Effector memory CD4-positive, alpha-beta T cell (primary cell): ENCODE measurements at places on chromosomes 3 and 15.
A peak's percentile ranks its signal among the peaks of the same experiment; 100 is the strongest.

GRCh38 chr3:181066143-181067087 lies 76.9 kb upstream of the DNAJC19 start:
- no peak for DNase-seq

- DNase-seq: no peak
These were observed 326.4 kb downstream of the GBE1 start for GRCh38 chr3:81435050-81435449.

- no peak for DNase-seq
These were observed 2.2 kb upstream of the SLC12A8 start for GRCh38 chr3:125214738-125215137.

- DNase-seq: no peak
These were observed 62.7 kb upstream of the DNAJC19 start for GRCh38 chr3:181052256-181052655.

GRCh38 chr15:51775967-51776816 lies 24.8 kb downstream of the TMOD2 start:
- peak; percentile 25 for DNase-seq

GRCh38 chr3:51759203-51759602 lies 19.8 kb downstream of the IQCF6 start:
- DNase-seq: no peak

GRCh38 chr3:115512565-115513415 lies 110.5 kb upstream of the GAP43 start:
- no peak for DNase-seq

GRCh38 chr3:13693441-13693840 lies 144.5 kb downstream of the FBLN2 start:
- DNase-seq: no peak

DNA sequence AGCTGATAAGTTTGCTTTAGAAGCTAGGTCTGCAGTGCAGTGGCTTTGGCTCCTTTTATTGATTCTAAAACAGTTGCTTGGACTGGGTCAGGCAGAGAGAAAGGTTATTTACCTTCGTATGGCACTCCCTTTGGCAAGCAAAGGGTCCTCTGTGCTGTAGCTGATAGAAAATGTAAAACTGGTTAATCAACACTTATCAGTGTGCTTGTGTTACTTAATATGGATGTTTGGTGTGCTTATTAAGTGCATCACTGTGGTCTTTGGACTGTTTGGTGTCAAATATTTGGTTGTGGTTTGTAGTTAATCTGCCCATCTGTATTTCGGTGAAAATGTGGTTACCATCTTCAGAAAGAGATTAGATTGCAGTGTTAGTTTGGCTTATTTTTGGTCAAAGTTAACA lies 16.0 kb downstream of the UBE2E2 start:
- DNase-seq: no peak

- DNase-seq: no peak
These were observed 1006.7 kb downstream of the ROBO1 start for GRCh38 chr3:78761126-78761525.

DNA sequence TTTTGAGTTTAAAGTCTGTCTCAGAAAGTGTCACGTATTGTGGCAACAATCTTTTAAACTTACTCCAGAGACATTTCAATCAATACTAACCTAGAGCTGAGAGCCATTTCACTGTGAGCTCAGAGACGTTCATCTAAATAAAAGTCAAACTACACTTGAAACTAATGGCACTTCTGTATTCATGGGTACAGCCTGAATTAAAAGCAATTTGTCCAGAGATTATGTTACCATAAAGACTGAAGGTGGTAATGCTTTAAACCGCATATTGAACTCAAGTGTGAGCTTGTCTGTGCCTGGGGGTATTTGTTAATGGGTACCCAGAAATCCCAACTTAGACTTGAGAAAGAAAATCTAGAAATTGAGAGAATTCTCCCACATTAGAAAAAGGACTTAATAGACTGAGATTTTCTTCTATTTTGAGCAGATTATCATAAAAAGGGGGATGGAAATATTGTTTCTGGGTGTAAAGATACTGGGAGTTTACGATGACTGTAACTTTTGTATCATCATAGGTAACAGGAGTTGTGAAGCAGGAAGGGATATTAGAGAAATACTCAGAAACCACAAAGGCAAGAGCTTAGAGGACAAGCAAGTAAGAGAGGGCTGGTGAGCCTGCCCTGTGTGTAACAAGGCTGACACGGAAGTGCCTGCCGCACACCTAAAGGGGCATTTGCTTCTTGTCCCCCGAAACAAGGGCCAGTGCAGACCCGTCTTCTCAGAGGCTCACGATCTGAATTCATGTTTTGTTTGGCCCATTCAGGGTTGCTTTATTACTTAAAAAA lies 36.9 kb downstream of the LRIG1 start:
- no peak for DNase-seq

GRCh38 chr3:188775412-188775811 lies 396.4 kb upstream of the TPRG1 start:
- DNase-seq: no peak

DNA sequence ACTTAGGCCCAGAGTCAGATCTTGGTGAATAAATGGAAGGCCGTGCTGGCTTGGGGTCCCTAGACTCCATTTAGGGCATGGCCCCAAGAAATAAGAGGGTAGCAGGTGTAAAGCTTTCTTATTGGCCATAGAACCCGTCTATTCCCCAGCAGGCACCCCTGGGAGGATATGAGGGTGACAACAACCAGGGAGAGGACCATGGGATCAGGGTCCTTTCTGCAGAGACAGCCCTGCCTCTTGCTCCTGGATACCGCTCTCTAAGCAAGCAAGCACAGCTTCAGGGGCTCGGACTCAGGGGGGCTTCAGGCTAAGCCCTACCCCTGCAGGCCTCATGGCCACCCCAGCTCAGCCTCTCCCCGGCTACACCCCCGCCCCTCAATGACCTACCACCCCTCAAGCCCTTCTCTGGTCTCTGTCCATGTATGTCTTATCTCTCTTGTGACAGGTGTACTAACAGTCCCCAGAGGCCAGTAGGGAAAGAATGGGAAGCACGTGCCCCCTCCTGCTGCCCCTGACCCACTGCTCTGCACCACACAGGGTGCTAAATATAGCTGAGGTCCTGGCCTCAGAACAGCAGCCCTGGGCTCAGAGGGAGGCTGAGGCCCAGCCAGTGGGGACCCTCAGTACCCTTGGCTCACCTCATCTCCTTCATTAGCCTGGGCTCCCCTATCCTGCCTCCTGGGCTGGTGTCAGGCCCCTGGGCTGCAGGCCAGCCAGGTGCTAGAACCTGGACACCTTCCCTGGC lies 1.9 kb downstream of the XIRP1 start:
- DNase-seq: no peak

GRCh38 chr15:91694831-91695210 lies 158.7 kb upstream of the SLCO3A1 start:
- no peak for DNase-seq

DNA sequence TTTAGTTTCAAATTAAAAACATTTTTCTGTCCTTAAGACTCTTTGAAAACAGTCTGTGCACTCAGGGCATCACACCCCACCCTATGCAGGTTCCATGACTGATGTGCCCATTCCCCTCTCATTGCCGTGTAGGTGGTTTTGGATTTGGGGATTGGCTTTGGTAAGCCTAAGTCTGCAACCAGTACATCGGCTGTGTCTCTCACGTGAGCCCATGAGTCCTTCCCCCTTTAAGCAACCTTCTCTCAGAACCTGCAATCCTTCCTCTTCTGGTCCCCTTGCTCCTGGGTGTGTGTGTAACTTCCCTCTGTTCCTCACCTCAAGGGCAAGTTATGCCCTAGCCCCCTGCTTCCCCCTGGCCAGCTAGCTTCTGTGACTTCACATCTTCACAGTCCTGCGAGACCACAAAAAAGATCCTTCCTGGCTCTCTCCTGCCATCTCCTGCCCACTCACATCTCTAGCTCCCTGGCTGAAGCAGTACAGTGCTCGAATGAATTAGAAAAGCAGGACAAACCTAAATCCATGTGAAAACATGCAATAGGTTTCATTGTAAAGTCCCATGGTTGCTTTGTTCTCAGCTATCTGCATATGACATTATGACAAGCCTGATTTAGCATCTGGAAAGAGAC lies 126.7 kb downstream of the UACA start:
- no peak for DNase-seq

DNA sequence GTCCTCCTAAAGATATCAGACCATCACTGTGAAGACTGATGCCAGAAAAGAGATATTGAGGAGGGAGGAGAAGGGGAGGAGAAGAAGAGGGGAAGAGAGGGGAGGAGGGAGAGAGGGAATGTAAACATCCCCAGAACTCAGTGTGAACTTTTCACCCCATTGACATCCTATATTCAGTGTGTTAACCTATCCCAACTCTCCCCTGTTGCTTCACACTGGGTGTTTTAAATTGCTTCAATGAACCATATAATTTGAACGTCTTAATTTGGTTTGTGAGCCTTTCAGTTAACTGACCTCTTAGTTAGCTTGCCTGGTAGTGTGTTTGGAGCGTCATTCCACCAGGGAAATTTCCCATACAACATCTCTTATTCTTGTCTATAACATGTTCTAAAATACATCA lies 29.8 kb upstream of the PTPRG start:
- DNase-seq: no peak

- no peak for DNase-seq
These were observed 154.0 kb upstream of the PRICKLE2 start for GRCh38 chr3:64379221-64379620.

GRCh38 chr3:195188426-195188927 lies 82.5 kb downstream of the XXYLT1 start:
- no peak for DNase-seq

DNA sequence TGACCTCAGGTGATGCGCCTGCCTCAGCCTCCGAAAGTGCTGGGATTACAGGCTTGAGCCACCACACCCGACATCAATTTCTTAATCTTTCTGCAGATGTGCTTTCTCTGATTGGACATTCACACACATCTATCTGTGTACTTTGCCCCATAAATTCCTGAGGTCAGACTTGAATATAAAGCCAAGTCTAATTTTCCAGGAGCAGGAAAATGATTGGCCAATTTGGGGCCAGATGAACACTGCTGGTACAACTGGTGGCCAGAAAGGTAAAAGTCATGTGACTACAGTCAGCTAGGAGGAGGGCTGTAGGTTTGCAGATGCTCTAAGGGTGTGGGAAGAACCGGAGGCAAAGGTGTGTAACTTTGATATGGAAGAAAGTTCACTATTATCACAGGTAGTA lies 3.2 kb upstream of the RAD51 start:
- no peak for DNase-seq

DNA sequence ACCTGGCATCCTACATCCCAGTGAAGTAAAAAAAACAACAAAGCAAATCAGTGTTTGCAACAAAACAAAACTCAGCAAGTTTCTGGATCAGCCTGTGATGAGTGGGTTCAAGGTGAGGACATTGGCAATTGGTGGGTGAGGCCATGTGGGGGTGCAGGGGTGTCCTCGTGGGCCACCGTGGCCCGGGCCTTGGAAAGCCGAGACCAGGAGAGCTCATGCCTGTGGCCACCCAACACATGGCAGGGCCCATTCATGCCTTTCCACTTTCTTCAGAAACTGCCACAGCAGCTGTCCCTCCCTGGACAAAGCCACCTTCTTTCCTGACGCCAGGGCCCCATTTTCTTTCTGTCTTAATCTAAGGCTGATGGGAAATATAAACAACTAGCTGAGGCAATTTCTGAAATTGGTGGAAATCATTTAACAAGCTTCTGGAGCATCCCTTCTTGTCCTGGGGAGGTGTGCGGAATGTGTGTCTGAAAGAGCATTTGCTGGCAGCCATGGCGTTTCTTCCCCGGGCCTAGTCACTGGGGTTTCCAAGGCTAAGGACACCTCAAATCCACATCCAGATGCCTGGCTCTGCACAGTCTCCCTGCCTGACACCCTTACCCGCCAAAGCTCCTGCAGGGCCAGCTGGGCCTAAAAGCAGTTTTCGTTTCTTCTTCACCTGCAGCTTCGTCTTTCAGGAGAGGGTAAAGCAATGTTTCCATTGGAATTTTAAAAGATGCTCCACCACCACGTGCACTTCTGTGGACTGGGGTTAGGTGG lies 34.1 kb upstream of the SFMBT1 start:
- DNase-seq: no peak

DNA sequence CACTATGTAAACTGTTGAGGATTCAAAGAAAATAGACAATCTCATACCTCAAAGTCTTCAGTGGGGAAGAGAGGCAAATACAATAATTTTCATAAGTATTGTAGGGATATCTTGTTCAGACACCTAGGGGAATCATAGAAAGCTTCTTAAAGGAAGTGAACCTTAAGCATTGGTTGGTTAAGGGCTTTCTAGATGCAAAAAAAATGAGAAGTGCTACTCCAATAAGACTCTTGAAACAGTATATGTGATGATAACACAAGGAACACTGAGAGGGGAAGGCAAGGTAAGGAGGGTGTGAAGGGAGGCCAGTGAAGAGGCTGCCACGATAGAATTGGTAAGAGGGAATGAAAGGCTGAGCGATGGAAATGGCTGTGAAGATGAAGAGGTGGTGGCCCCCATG lies 104.1 kb downstream of the TPRG1 start:
- DNase-seq: no peak

- DNase-seq: no peak
These were observed 25.0 kb downstream of the MYLK start for GRCh38 chr3:123859177-123859576.

DNA sequence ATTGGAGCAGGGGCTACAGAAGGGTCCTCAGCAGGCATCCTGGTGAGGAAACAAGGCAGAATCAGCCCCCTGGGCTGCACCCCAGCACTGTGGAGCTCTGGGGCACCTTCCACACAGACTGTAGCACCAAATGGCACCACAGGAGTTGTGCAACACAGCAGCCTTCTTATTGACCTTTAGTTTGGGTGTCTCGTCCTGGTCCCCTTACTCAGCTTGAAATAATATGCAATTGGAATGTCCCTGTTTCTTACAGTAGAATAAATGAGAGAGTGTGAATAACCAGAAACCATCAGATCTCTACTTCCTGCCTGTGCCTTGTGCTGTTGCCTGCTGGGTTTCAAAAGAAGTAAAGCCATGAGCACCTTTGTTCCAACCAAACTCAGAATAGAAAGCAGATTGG lies 44.5 kb downstream of the RPLP1 start:
- DNase-seq: no peak

GRCh38 chr3:120177707-120178306 lies 83.6 kb upstream of the GSK3B start:
- no peak for DNase-seq

- DNase-seq: no peak
These were observed 26.7 kb upstream of the SNRK start for GRCh38 chr3:43259626-43260025.

- no peak for DNase-seq
These were observed at the start of gene ITIH1 for GRCh38 chr3:52777127-52777958. Gene ITIH1 (plus strand): TSS chr3:52777599. CDS start chr3:52777616, 17 bp downstream.

DNA sequence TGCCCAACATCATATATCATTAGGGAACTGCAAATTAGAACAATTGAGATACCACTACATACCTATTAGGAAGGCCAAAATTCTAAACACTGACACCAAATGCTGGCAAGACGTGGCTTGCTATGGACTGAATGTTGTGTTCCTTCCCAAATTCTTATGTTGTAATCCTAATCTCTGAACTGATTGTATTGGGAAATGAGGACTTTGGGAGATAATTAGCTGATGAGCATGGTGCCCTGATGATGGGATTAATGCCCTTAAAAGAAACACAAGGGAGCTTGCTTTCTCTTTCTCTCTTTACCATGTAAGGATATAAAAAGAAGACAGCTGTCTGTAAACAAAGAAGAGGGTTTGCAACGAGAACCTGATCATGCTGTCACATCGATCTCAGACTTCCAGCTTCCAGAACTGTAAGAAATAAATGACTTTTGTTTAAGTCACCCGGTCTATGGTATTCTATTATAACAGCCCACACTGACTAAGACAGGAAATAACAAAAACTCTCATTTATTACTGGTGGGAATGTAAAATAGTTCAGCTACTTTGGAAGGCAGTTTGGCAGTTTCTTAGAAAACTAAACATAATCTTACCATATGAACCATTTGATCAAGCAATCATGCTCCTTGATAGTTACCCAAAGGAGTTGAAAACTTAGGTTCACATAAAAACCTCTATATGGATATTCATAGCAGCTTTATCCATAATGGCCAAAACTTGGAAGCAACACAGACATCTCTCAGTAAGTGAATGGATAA lies 458.3 kb upstream of the CBLB start:
- no peak for DNase-seq
